Stimulated activated naive CD8-positive, alpha-beta T cell treated with anti-CD3 and anti-CD28 coated beads, Interleukin-15, Interleukin-2, amounts not matched to agents 100 U/mL and 50 U/mL, for 24 hours (primary cell): ENCODE measurements at places on chromosomes 16 and 17.

- DNase-seq, result no peak
These were observed 71.5 kb downstream of the RGS9 start for GRCh38 chr17:65208717-65209116.

DNA sequence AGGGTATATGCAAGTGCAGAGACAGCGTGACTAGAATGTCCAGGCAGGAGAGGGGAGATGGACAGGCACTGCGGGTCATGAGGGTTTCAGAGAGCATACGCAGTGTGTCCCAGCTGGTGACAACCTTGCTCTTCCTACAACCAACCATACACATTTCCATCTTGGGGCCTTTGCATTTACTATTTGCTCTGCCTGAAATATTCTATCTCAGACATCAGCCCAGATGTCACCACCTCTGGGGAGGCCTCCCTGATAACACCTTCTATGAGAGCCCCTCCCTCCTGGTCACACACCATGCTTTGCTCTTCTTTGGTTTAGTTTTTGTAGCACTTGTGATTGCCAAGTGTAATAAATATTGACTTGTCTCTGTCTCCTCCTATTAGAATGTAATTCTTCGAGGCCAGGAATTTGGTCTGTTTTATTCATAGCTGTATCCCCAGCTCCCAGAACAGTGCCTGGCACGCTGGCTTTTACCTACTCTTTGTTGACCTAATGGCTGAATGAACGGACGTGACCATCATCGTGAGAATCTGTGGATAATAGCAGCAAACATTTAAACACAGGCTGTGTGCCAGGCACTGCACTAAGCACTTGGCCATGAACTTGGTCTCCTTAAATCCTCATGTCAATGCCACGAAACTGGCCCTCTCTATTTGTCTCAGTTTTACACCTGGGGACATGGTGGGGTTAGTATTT lies 51.9 kb downstream of the PLCG2 start:
- DNase-seq, result no peak

- no peak for DNase-seq
These were observed 33.8 kb upstream of the CLEC18A start for GRCh38 chr16:69917311-69917710.

GRCh38 chr16:56628486-56629350 lies 3.1 kb downstream of the MT1E start:
- DNase-seq, result no peak

DNA sequence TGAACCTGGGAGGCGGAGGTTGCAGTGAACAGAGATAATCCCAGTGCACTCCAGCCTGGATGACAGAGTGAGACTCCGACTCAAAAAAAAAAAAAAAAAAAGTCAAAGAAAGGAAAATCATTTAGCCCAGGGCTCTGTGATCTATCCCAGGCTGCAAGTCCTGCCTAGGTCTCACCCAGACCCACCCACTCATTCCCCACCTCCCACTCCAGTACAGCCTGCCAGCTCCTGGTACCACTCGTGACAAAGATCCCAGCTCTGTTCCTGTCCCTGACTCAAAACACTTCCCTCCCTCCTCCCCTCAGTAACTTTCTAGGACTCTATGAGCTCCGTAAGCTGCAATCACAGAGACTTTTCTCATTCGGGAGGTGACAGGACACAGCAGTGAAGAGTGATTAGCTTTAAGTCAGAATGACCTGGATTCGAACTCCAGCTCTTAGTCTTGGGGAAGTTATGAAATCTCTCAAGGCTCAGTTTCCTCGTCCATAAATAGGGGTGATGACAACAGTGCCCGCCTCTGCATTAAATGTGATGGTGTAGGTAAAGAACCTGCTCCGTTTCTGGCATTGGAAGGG lies 28.0 kb upstream of the MRPS23 start:
- no peak for DNase-seq

DNA sequence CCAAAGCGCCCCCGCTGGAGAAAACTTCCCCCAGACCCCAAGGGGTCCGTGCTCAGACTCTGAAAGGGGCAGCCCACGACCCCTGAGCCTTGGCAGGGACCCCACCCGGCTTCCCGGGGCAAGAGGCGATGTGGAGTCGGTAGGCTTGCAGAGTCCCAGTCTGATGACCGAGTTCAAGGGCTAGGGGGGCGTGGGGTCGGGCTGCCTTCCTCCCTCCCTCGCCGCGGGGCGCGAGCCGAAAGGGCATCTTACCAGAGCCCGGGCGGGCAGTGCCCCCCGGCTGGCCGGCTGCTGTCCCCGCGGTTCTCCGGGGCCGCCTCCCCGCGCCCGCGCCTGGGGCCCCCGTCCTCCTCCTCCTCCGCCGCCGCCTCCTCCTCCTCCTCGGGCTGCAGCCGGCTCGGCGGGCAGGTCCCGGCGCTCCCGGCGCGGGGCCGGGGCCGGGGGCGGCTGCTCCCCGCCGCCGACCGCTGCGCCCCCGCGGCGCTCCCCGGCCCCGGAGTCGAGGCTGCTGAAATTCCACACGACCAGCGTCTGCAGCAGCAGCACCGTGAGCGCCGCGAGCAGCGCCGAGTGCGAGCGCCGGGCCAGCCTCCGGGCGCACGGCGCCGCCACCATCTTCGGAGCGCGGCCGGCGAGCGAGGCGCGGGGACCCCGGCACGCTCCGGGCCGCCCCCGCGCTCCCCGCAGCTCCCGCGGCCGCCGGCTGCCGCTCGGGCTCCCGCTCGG lies 415 bp downstream of the XYLT1 start:
- DNase-seq, result peak; percentile 29

DNA sequence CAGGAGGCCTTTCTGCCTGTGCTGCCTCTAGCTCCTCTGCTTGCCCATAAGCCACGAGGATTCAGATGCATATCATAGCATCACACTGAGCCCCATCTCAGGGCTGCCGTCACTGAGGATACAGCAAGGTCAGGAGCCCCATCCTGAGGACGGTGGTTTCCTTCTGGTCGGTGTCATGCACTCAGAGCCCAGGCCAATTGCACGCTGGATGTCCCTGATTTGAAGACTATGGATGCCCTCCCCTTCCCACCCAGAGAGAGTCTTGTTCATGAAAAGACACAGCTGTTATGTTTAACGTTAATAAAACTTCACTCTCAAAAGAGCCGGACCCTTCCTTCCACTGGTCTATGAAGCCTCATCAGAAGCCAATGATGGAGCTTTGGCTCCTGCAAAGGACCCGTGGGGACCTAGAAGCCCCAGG lies 19.9 kb downstream of the COTL1 start:
- DNase-seq, result peak; percentile 50

DNA sequence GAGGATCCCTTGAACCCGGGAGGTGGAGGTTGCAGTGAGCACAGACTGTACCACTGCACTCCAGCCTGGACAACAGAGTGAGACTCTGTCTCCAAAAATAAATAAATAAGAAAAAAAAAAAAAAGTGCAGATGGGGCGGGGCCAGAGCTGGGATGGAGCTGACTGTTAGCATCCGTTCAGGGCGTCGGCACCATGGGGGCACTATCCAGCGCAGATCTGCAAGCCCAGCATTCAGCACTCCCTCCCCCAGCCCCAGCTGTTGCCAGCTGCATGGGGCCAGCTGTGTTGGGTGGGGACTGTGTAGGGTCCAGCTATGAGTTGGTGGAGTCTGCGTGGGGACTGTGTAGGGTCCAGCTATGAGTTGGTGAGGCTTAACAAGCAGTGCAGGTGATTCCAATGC lies 13.3 kb downstream of the GPRC5C start:
- DNase-seq, result no peak

GRCh38 chr17:80253631-80254395 lies 6.8 kb upstream of the RNF213 start:
- DNase-seq, result no peak

DNA sequence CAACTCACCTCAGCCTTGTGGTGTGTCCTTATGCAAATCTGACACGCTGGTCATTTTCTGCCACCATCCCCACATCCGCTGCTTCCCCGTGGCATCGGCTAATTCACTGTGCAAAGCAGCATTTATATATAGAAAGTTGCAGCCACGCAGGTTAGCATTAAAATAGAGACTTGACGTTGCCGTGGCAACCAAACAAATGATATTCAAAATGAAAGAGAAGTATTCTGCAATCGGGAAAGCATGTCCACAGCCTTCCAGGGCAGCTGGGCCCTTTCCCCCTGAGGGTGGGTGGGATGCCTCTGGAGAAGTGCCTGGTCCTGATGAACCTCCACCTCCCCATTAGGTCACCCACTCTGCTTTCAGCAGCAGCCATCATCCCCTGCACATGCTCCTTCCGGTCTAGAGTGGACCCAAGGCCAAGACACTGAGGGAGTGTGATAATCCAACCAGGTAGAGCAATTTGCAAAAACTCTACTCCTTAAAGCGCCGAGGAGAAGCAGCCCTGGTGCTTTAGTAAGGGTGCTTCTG lies 138.7 kb downstream of the GAS7 start:
- DNase-seq, result no peak

DNA sequence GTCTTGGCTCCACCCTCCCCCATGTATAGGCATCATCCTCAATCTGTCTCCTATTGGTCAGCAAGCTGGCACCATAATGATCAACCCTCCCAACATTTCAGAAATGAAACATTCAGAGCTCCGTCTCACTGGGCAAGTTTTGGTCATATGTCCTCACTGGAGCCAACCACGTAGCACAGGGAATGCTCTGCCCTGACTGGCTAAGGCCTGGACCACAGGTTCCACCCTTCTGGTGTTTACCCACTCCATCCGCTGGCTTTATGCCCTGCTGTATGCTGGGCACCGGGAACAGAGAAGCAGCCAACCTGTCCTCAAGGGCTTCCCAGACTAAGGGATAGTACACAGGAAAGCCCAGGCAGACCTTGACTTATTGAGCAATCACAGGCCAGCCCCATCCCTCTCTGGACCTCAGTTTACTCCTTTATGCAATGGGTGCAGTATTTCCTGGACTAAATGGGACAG lies 20.5 kb downstream of the MYO15A start:
- no peak for DNase-seq

DNA sequence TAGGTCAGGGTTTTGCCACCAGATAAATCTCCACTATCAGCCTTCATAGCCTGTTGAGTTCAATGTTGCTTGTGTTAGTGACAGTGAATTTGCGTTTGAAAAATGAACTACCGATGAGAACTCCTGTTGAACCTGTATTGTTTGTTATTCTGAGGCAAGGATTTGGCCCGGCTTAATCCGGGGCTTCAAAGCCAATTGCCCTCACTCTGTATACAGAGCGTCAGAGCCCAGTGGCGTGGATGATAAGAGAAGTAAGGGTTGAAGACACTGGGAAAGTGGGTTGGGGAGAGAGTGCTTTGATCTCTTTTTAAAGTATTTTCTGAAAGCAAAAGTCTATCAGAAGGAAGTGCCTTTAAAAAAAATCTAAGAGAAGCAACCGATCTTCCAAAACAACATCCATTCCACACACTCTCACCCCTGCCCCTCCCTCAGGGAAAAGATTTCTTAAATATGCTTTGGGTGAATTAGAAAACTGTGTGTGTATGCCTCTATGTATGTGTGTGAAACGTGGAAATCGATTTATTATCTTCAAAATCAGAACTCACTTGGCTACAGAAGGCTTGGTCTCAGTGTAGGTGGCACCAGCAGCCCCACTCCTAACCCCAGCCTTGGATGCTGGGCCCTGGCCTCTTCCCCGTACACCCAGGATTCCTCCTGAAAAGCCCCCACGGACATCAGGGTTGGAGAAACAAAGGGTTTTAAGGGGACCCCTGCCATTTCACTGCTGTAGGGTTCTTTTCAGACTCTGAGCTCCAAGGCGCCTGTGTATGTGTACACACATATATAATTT lies 8.8 kb downstream of the TBX4 start:
- no peak for DNase-seq

GRCh38 chr17:34487626-34488025 lies 91.8 kb upstream of the TMEM132E start:
- DNase-seq, result no peak
